ENCODE measurements at places on chromosomes 11 and 22. TPM values are rescaled to one million over a fixed set of nuclear protein-coding genes. Genes with fewer than 3 reads are reported as not detected.

Gene GGTLC3
- not detected for total RNA-seq

Gene SCO2
- total RNA-seq, result 0.97 TPM

Gene ZBTB44
- 71.1 TPM for total RNA-seq

DNA sequence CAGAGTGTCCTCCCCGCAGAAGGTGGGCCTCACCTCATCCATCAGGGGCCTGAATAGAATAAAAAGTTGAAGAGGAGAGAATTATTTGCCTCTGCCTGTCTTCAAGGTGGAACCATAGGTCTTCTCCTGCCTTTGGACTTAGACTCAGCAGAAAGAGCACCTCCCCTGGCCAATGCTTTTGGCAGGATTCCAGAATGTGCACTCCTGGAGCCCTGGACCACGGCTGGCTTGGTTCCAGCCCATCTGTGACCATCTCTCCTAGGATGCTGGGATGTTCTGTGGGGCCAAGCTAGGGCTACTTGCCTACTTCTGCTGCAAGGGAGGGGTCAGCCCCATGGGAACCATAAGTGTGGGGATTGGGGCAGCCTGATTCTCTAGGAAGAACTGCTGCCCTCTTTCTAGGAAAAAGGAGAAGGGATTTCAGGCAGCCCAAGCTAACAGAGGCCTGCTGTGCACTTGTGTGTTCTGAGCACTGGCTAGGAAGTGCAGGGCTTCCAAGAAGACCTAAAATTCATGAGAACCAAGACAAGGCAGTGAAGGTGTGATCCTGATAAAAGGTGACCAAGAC lies 32.2 kb upstream of the SHANK2 start:
- DNase-seq, result no peak

- DNase-seq, result no peak
Observed at GRCh38 chr11:32899438-32899837, 6.8 kb downstream of the QSER1 start.

GRCh38 chr11:80587906-80588305 lies 1147.1 kb upstream of the TENM4 start:
- no peak for DNase-seq

Data from psoas muscle (tissue), 8 donors.